ENCODE measurements at places on chromosomes 16 and 17.

DNA sequence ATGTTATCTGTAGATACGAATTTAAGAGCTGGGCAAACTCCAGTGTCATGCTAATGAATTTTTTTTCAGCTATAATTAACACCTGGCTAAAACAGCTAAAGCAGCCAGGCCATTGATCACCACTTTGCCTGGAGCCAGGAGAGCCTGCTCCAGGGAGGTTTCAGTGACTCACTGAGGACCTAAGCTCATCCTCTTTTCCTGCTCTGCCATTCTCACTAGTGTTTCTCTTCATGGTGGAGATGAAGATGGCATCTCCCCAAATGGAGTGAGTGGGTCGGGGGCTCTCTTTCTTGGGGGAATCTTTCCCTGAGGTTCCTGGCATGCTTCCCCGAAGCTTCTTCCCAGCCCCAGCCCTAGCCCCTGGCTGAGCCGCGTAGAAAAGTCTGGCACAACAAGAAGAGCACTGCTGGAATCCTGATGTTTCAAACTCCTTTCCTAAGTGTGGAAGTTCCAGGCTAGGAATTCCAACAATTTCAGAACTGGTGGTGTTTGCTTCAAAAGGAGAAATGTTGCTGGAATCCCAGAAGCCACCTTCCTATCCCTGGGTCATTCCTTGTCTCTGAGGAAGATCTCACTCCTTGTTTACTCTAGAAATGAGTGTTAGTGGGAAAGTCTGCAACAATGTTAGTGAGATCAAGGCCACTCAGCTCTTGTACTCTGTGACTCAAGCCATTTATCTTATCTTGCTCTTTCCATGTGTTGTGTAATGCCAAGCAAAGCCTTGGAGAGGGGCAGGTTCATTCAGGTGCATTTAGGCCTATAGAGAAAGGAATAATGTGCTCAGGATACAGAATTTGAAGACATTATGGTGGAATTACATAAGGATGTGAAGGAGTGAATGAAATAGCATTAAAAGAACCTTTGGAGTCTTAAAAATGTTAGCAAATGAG, 26.0 kb upstream of the B4GALNT2 start:
- no peak for DNase-seq

GRCh38 chr16:84498223-84498610, 6.2 kb downstream of the MEAK7 start:
- DNase-seq, result no peak

DNA sequence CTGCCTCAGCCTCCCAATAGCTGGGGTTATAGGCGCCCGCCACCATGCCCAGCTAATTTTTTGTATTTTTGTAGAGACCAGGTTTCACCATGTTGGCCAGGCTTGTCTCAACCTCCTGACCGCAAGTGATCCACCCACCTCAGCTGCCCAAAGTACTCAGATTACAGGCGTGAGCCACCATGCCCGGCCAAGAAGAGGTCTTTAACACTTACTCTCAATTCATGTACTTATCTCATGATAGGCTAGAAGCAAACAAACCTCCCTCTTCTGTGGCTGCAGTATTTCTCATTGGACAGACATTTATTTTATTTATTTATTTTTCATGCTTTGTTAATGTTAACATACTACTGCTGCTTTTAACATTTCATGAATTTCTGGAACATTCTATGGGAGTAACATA, 7.0 kb upstream of the NT5C start:
- no peak for DNase-seq

- no peak for DNase-seq
These were observed 27.1 kb upstream of the MYLK3 start for GRCh38 chr16:46775214-46775613.

DNA sequence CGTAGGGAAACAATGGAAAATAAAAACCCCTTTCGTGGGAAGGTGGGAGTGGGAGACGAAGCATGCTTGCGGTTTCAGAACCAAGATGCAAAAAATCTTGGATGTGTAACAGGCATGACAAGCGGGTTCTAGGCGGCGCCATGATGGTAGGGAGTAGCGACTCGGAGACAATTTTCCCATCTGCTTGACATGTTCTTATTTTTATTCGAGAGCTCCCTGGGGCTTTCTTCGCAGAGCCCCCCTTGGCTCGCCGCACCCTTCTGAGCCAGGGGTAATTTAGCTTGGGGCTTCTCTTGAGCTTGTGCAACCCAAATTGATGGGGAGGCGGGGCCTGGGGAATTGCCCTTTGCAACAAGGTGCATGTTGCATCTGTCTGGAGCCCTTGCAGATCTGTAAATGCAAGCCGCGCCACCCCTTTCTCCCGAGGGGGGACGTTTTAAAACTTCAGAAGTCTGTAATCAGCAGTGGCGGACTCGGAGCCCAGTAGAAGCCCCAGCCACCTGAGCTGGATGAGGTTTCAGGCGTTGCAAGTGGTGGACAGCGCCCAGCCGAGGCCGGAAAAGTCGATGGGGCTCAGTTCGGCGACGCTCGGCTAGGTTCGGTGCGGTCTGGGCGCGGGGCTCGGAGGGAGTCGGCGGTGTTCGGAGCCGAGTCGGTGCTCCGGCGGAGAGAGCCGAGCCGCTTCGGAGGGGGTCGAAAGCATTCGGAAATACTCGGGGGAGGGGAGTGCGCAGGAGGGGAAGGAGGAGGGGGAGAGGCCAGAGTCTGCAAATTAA, 2.9 kb downstream of the GNAO1 start:
- DNase-seq, result no peak

DNA sequence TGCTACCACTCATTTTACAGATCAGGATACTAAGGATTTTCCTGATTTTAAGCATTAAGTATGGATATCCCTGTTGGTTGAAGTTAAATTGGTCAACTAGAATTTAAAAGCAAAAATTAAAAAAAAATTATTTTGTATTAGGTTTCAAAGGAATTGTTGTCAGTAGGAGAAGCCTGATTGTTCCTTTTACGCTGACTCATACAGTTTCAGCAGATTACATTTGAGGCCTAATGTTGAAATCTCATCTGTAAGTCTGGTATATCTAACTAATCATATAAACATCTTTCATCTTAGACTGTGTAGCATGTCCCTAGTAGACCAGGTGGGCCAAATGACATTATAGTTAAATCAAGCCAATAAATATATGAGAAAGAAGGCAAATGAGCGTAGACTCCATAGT, 83.5 kb downstream of the FTO start:
- DNase-seq, result no peak

- no peak for DNase-seq
These were observed 61.5 kb downstream of the EPN2 start for GRCh38 chr17:19298569-19299213.

DNA sequence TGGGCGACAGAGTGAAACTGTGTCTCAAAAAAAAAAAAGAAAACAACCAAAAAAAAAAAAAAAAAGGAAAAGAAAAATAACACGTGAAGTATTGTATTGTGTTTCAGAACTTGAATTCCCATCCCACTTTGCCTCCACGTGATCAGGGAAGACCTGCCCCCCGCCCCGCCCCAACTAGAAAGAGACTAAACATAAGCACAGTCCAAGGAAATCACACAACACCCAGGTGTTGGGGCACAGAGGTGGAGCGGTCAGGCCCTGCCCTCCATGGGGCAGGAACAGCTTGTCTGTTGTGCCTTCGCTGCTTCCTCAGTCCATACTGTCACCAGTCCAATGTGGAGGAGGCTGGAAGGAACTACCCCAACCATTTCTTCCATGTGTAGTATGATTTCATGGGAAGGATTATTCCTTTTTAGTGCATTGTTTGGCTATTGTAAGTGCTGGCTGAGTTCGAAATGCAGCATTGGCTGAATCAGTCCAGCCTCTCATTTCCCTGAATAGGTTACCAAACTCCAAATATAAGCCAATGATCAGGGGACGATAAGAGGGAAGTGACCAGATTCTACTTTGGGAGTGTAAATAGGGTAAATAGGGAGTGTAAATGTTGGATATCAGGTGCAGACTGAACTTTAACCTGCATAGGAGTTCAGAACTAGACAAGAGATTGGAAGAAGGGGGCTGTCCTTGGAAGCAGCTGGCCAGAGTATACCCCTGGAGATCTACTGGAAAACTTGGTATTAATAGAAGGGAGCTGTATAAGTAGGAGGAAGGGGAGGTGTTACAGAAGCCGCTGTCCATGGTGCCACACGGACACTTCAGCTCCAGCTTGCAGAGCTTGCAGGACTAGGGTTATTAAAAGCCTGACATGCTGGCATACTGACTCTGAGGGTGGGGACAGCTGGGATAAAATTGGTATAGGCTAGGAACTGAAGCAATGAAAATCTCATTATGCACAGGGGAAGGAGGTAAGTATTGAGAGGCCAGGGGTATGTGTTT, 50.7 kb downstream of the TANGO6 start:
- no peak for DNase-seq

DNA sequence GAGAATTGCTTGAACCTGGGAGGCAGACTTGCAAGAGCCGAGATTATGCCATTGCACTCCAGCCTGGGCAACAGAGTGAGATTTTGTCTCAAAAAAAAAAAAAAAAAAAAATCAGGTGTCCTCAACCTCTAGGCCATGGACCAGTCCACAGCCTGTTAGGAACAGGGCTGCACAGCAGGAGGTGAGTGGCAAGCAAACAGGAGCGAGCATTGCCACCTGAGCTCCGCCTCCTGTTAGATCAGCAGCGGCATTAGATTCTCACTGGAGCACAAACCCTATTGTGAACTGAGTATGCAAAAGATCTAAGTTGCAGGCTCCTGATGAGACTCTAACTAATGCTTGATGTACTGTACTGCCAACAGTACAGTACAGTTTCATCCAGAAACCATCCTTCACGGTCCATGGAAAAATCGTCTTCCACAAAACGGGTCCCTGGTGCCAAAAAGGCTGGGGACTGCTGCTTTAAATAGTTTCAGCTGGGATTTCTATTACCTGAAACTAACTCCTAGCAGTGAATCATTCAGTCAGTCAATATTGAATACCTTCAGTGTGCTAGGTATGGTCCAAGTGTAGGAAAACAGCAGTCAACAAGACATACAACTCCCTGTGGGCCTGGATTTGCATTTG, 56.3 kb upstream of the DHX40 start:
- DNase-seq, result no peak

DNA sequence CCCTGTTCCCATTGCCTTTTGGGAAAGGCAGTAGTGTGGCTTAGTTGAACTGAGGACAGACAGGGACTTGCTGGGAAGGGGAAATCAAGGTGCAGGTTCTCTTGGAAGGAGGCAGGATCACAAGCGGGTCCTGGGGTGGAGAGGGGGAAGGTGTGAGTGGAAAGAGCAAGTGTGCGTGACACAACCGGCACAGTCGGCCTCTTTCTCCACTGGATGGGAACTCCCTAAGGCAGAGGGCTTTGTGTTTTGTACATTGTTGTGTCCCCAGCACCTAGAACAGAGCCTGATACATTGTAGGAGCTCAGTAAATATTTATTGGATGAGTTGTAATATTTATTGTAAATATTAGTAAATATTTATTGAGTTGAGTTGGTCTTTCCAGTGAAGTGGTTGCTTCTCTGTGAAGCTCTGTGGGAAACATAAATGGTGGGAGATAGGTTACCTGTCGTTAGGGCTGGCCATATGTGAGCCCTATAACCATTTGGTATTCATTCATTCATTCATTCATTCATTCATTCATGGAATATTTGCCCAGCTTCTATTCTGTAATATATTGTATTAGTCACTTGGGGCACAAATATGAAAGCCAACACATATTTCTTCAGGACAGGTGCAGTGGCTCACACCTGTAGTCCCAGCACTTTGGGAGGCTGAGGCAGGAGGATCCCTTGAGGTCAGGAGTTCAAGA, 34.0 kb downstream of the SMARCE1 start:
- no peak for DNase-seq

DNA sequence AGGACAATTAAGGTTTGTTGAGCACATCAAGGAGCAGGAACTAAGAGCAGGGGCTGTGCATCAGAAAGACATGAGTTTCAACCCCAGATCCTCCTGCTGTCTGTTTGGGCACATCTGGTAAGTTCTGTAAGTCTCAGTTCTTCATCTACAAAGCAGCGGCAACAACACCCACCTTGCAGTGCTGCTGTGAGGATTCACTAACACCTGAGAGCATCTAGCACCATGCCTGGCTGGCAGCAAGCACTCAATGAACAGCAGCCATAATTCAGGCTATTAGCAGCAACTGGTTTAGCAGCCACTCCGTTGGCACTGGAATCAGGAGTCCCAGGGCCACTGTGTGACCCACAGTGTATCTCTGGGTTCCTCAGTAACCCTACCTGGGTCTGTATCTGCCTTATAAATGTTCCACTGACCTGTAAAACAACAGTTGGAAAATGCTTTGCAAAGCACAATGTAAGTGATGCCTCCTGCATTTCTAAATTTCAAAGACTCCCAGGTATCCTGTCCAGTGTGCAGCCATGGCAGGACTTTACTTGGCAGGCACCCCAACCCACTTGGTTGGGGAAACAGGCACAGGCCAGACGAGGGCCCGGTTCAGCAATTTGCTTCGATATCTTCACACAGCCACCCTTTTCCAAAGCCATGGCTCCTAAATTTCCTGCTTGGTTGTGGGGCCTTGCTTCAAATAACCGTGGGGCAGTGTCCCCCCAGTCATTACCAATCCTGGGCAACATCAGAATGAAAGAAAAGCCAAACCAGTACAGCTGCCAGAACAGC, 4.2 kb downstream of the ST3GAL2 start:
- peak; percentile 40 for DNase-seq

DNA sequence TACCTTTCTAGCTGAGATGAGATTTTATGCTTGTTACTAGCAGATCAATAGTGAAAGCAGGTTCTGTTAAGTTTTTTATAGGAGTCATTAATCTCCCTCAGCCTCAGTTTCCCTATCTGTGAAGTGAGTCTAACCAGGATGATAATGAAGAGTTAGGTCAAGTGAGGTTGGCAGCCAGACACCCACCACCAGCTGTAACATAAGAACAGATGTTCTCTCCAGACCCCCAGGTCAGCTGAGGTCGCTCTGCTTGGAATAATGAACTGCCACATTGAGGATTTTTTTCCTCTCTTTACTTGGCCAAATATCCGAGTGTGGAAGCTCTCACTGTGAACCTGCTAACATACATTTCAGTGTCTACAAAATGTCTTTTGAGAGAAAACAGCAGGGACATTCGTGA, 389.6 kb downstream of the WWOX start:
- DNase-seq, result no peak

- no peak for DNase-seq
These were observed 20.5 kb upstream of the FAAP100 start for GRCh38 chr17:81572563-81573168.

- no peak for DNase-seq
These were observed 12.2 kb upstream of the ZNF267 start for GRCh38 chr16:31861455-31861854.

DNA sequence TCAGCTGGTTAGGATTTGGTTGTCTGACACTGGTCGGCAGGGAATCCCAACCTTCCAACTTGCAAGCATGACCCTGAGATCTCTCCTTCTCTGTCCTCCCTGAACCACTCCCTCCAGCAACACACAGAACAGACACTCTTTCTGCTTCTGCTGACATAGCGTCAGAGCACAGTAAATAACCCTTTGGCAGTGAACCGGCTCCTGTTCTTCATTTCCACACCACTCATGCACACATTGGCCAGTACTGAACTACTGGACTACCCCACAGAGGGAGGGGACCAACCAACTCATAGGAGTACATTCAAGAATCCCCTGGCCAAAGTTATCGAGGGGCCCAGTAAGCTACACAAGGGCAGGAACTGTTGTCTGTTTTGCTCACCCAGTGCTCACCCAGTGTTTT, 138.2 kb downstream of the ZNF423 start:
- DNase-seq, result no peak

GRCh38 chr16:89142474-89143195, 28.9 kb upstream of the CDH15 start:
- DNase-seq, result no peak

GRCh38 chr16:80144191-80144590, 396.6 kb upstream of the DYNLRB2 start:
- no peak for DNase-seq

GRCh38 chr17:66355510-66355909, 53.1 kb downstream of the PRKCA start:
- no peak for DNase-seq
